ENCODE measurements at places on chromosomes 4 and X. TPM values are rescaled to one million over a fixed set of nuclear protein-coding genes. Genes with fewer than 3 reads are reported as not detected.

ARX gene
- polyA plus RNA-seq = not detected

ADGRG4 gene
- not detected for polyA plus RNA-seq

TRPC5OS gene
- not detected for polyA plus RNA-seq

DCHS2 gene
- polyA plus RNA-seq = 0.01 TPM

FAM133A gene
- polyA plus RNA-seq = not detected

HEPH gene
- polyA plus RNA-seq = not detected

NHS gene
- not detected for polyA plus RNA-seq

GNRHR gene
- not detected for polyA plus RNA-seq

ANAPC10 gene
- 24.9 TPM for polyA plus RNA-seq

AFM gene
- polyA plus RNA-seq = not detected

SCML2 gene
- polyA plus RNA-seq = 0.69 TPM

NXF2 gene
- polyA plus RNA-seq = not detected

TCP11X2 gene
- polyA plus RNA-seq = not detected
